ENCODE measurements at places on chromosomes 7 and 10. TPM values are rescaled to one million over a fixed set of nuclear protein-coding genes. Genes with fewer than 3 reads are reported as not detected.

DNA sequence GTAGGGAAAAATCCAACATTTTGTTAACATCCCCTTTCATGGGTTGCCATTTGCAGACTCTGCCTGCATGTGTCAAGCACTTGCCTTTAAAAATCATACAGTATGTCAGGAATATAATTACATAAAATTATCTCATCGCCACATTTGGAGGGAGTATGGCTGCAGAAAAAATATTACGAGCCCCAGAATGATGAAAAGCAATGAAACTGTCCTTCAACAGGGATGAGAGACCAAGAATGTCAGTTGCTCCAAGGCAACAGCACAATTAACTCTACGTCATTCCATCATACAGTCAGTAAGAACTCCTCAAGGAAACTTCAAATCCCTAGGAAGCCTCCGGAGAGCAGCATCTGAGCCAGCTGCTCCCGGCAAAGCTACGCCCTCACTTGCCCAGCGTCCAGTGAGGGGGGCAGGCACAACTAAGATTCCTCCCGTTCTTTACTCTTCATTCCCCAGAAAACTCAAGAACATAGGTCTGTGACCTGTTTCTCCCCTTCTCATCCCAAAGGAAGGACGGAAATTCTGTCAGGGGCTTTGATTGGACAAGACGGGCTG is 132.9 kb downstream of the ANLN start:
- peak overlapping the region; percentile 68 for H3K27ac ChIP-seq
- no peak overlapping the region for H3K4me3 ChIP-seq
- H3K27me3 ChIP-seq = no peaks in the 10 kb centered on the region
- H3K4me1 ChIP-seq = peaks cover 3% of the 10 kb centered on the region

Gene FAM241B
- total RNA-seq = 1.2 TPM

Gene RAB19
- total RNA-seq = 0.68 TPM

DNA sequence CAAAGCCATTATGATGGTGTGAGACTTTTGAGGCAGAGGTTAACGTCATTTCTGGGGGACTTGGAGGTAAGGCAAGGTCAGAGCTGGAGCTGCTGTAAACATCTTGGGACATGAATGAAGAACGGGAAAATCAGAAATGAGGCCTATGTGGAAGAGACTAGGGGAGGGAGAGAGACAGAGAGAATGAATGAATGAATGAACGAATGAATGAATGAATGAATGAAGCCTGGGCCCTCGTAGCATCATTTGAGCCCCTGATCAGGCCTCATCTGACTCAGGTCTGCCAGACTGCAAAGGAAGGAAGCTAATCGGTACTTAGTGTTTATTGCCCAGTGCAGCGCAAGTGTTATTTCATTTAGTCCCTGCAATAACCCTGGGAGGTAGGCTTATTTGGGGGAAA is 79.6 kb downstream of the SLIT1 start:
- H3K4me3 ChIP-seq = no peak overlapping the region
- no peaks in the 10 kb centered on the region for H3K36me3 ChIP-seq
- no peaks in the 10 kb centered on the region for H3K4me1 ChIP-seq
- no peak for DNase-seq

DNA sequence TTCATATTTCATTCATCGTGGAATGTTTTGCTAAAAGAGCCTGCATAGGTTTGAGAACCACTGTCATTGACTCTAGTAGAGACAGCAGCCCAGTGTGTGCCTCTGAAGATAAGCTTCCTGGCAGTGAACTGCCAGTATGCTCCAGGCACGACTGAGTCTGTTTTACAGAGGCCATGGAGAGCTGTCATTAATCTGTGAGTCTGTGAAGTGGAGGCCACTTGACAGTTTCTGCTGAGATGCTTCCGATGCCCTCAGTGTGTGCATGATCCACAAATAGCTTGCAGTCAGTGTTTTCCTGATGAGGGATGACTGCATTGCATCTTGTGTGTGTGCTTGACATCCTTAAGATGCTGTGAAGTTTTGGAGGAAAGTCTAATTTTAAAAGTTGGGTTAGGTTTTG is 162.2 kb downstream of the PFKFB3 start:
- DNase-seq = no peak
- no peak overlapping the region for H3K27ac ChIP-seq
- no peak overlapping the region for H3K4me3 ChIP-seq
- no peaks in the 10 kb centered on the region for H3K36me3 ChIP-seq
- H3K4me1 ChIP-seq = peaks cover 7% of the 10 kb centered on the region
- H3K27me3 ChIP-seq = no peaks in the 10 kb centered on the region

DNA sequence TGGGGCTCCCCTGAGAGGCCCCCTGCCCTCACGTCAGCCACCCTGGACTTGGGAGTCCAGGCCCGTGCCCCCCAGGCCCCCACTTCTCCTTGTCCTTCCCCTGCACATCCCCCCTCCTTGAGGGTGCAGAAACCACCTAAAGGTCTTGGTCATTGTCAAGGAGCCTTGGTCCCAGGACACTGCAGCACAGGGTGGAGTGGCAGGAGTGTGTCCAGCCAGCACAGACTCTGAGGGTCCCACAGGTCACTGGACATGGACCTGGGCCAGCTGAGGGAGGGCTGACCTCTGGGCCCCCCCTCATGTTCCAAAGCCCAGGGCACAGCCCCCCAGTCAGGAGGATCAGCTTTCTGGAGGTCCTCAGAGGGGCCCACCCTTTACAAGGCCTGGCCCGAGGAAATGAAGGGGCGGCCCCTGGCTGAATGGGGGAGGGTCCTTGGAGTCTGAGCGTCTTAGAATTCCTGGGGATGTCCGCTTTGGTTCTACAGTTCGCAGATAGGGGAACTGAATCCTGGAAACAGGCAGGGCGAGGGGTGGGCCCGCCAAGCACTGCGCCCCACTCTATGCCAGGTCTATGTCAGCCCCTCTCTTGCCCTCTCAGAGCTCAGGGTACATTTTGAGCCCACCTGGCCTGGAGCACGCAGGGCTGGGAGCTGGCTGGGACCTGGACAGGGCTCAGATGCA is 54.0 kb downstream of the PWWP2B start:
- no peaks in the 10 kb centered on the region for H3K27me3 ChIP-seq
- H3K4me3 ChIP-seq = no peak overlapping the region
- DNase-seq = no peak
- peaks cover 68% of the 10 kb centered on the region for H3K4me1 ChIP-seq
- no peaks in the 10 kb centered on the region for H3K36me3 ChIP-seq

GRCh38 chr10:22992075-22992474 is 64.2 kb downstream of the ARMC3 start:
- no peak overlapping the region for H3K4me3 ChIP-seq
- H3K27me3 ChIP-seq = peaks cover 5% of the 10 kb centered on the region
- H3K27ac ChIP-seq = no peak overlapping the region
- peaks cover 5% of the 10 kb centered on the region for H3K4me1 ChIP-seq

GRCh38 chr10:78686444-78687060 is 382.2 kb upstream of the ZMIZ1 start:
- DNase-seq = no peak
- no peaks in the 10 kb centered on the region for H3K4me1 ChIP-seq
- no peaks in the 10 kb centered on the region for H3K36me3 ChIP-seq
- no peaks in the 10 kb centered on the region for H3K27me3 ChIP-seq
- H3K27ac ChIP-seq = no peak overlapping the region

Gene PIP
- not detected for total RNA-seq

- no peak for DNase-seq
- no peaks in the 10 kb centered on the region for H3K36me3 ChIP-seq
- no peaks in the 10 kb centered on the region for H3K27me3 ChIP-seq
- no peak overlapping the region for H3K27ac ChIP-seq
- H3K4me3 ChIP-seq = no peak overlapping the region
Observed at GRCh38 chr10:124592101-124592500, 130.5 kb downstream of the LHPP start.

DNA sequence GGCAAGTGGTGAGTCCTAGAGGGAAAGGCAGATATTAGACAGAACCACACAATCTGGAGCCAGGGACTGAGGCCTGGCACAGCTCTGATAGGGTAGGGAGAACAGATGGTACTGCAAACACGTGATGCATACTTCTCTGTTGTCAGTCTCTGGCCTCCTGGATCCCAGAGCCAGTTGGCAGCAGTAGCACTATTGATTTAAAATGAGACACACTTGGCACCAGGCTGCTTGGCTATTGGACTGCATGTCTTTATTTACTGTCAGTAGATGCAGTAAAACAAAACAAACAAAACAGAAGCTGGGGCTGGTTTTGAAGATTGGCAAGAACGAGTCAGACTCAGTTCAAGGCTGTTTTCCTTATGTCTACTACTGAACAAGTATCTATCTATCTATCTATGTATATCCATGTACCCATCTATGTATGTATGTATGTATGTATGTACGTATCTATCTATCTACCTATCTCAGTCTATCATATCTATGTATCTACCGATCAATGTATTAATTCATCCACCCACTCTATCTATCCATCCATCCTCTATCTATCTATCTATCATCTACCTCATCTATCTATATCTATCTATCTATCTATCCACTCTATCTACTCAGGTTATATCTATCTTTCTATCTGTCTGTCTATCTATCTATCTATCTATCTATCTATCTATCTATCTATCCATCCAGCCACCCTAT is 23.4 kb upstream of the MGAM2 start:
- DNase-seq = no peak
- H3K4me1 ChIP-seq = no peaks in the 10 kb centered on the region
- no peaks in the 10 kb centered on the region for H3K36me3 ChIP-seq
- H3K27ac ChIP-seq = no peak overlapping the region
- H3K4me3 ChIP-seq = no peak overlapping the region

Gene WEE2
- total RNA-seq = not detected

DNA sequence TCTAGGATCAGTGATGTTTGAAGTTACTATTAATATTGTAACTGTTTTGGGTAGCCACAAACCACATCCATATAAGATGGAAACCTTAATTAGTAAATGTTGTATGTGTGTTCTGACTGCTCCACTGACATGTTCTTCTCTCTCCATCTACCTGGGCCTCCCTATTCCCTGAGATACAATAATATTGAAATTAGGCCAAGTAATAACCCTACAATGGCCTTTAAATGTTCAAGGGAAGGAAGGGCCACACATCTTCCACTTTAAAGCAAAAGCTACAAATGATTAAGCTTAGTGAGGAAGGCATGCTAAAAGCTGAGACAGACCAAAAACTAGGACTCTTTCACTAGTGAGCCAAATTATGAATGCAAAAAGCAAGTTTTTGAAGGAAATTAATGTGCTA is 176.4 kb upstream of the ANK3 start:
- no peaks in the 10 kb centered on the region for H3K4me1 ChIP-seq
- H3K27ac ChIP-seq = no peak overlapping the region
- no peak overlapping the region for H3K4me3 ChIP-seq
- H3K27me3 ChIP-seq = no peaks in the 10 kb centered on the region

DNA sequence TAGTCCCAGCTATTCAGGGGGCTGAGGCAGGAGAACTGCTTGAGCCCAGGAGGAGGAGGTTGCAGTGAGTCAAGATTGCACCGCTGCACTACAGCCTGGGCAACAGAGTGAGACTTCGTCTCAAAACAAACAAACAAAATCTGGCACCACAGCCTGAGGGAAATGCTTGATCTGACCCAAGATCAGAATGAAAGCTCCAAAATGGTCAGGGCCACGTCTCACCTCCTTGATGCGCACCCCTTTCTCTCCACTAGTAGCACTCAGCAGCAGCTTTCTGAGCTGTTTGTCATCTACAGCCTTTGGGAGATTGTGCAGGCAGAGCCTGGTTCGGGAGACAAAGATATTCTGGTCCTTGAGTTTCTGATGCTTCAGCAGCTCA is 22.7 kb downstream of the RBM28 start:
- H3K4me3 ChIP-seq = no peak overlapping the region
- H3K4me1 ChIP-seq = peaks cover 12% of the 10 kb centered on the region
- no peak for DNase-seq
